ENCODE measurements at places on chromosomes 5 and 9.

DNA sequence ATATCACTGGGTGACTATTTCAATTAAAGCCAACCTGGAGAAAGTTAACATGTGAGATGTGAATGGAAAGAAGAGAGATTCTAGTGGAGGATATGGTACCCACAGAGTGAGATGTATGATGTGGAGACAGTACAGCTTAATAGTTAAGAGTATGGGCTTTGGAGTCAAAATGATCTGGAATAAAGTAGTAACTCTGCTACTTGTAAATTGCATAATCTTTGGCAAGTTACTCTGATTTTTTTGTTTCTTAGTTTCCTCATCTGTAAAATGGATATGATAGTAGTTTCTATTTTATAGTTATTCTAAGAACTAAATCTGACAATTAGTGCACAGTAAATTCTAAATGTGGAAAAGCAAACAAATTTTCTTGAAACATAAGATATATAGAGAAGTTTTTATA, 79.2 kb downstream of the ISOC1 start:
- DNase-seq: no peak

DNA sequence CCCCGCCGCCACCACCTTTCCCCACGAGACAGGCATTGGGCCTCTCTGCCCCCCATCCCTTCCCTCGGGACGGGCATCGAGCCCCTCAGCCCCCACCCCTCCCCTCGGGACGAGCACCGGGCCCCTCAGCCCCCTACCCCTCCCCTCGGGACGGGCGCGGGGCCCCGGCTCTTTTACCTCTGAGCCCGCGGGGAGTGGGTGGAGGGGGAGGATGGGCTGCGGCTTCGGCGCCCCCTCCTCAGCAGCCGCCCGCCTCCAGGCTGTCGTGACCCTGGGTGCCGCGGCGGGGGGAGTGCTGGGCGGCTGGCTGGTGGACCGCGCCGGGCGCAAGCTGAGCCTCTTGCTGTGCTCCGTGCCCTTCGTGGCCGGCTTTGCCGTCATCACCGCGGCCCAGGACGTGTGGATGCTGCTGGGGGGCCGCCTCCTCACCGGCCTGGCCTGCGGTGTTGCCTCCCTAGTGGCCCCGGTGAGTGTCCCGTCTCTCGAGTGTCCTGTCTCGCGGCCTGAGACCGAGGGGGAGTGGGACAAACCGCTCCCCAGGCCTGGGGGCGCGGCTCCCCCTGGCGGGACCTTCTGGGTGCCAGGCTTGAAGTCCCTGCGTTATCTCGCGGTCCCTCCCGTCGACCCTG, 791 bp downstream of the SLC2A8 start:
- DNase-seq: no peak

- no peak for DNase-seq
Observed at GRCh38 chr5:101955891-101956290, 340.2 kb downstream of the SLCO4C1 start.

DNA sequence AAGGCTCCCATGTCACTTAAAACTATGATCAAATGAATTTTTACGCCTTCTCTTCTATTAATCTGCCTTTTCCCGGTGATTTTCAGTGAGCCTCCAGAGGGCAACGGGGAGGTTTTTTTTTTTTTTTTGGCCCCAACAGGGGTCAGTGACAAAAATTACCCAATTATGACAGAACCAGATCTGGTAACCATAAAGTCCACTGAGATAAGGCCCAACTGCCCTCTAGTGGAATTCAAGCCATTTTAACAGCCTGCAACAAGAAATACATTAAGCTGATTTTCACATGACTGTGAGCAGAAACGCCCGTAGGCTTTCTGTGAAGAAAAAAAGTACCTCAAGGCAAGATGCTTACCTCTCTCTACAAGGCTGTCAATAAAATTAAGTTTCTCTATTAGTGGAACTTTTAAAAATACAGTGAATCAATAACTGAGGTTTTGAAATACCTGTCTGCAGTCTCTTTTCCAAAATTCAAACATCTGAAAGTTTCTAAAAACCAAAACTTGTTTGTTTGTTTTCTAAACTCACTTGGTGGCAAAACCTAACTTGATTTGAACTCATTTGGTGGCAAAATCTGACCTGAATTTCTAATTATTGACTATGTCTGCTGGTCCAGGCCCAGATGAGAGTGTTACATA, 49.7 kb upstream of the FST start:
- DNase-seq: no peak

GRCh38 chr5:97004423-97005060, 68.7 kb downstream of the LNPEP start:
- DNase-seq: peak; percentile 28

- no peak for DNase-seq
Observed at GRCh38 chr9:101462558-101462957, 27.0 kb upstream of the ALDOB start.

DNA sequence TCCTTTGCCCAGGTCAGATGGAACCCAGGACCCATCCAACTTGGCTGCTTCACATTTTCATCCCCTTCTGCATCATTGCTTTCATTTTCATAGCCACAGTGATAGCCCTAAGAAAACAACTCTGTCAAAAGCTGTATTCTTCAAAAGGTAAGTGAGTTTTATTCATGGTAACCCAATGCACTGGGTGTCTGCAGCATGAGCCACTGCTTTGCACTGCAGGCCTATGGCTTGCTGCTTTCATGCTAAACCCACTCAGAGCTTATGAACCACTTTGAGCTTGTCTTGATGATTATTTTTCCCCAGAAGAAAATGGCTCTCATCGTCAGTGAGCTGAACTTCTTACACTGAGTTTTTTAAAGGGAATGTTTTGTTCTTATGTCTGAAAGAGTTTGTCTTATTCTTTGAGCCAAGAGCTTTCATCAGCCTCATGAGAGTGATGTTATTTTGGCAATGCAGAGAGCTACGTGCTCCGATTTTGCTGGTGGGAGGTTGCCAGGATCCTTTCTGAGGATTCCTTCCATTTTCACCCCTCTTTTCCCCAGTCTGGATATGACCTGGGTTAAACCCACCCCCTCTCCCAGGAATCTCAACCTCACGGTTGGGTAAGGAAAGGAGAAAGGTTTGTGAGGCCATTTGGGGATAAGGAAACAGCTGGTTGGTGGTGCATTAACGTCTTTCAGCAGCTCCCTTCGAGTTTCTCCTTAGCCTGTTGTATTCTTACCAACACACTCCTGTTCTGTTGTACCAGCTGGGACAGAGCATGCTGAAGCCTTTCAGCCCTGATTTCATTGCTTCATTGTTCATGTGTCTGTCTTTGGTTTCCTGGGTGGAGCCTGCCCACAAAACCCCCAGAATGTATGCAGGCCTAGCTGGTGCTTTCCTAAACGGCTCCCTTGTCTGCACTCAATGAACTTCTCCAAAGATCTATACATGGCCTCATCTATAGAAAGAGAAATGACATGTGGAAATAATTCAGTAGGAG, 47.6 kb downstream of the PDCD1LG2 start:
- peak; percentile 26 for DNase-seq

DNA sequence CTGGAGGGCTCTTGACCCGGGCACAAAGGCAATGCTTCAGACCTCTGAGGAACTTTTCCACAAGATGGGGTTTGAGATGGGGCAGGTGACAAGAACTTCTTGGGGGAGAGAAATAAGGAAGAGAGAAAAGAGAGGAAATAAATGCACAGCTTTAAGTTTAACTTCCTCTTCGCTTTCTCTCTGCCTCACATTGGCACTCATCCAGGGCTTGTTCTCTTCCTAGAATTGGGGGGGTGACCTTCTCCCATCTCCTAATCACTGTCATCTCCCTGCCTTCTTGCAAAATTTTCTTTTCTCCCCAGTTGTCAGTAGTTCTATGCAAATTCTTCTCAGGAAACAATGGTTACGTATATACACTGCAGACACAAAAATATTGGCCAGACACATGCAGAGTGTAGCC, 19.1 kb upstream of the ADCY2 start:
- DNase-seq: no peak

GRCh38 chr5:88695232-88695631, 187.8 kb downstream of the MEF2C start:
- DNase-seq: no peak

GRCh38 chr5:177357459-177358351, at the start of gene RGS14:
TSS of gene RGS14 (plus strand) at chr5:177357924. CDS start at chr5:177358025, 101 bp downstream.
- DNase-seq: peak; percentile 64

GRCh38 chr5:23027331-23027730, 174.2 kb upstream of the CDH12 start:
- DNase-seq: no peak

DNA sequence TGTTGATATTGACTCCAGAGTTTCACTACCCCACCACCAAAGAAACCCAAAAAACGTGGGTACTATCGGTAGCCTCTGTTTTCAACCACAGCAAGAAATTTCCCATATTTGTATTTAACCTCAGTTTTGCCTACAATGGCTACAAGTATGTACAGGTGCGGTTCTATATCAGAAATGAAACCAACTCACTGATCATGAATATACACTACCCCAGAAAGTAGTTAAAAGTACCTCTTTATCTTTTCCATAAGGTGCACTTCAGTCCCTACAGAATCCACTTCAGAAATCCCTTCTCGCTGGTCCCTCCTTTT, 140.6 kb upstream of the SLC12A2 start:
- DNase-seq: no peak

DNA sequence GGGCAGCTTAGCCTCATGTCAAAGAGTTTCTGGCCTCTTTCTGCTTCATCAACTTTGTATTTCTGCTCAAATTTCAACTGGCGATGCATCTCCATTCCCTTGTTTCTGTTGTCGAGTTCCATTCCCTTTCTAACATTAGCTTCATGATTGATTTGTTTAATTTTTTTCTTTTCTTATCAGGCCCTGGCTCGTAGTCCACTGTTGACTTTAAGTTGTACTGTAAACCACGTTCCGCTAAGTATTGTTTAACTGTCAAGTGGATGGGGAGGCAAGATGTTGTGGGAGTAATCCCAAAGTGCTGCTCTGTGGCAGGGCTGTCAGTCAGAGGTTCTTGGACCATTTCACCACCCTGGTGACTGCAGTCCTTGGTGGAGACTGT, 309.1 kb downstream of the PSAT1 start:
- DNase-seq: no peak

DNA sequence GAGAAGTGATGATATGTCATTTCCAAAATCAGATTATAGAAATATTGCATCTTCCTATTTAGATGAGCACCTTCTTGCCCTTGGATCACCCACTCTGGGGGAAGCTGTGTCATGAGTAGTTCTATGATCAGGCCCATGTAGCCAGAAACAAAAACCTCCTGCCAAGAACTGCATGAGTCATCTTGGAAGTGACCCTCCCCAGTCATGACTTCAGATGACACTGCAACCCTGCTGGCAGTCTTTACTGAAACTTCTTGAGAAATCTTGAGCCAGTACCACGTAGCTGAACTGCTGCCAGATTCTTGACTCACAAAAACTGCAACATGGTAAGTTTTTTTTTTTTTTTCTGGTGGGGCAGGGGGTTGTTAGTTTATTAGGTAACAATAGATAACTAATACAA, 439.6 kb upstream of the PTGER4 start:
- DNase-seq: peak; percentile 72

DNA sequence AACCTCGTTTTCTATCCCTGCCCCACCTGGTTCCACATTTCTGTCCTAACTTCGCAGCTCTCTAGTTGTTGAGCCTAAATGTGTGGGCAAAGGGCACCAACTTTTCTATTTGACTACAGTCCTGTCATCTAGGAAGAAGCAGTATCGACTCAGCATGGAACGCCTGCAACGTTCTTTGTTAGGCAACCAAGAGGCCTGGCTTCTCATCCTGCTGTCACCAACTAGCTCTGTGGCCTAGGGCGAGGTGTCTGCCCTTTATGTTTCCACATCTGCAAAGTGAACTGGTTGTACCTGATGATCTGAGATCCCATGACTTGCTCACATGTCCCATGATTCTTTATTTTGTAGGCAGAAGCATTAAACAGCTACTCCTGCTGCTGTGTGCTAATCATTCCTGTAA, 248.9 kb downstream of the ADAMTSL1 start:
- no peak for DNase-seq

DNA sequence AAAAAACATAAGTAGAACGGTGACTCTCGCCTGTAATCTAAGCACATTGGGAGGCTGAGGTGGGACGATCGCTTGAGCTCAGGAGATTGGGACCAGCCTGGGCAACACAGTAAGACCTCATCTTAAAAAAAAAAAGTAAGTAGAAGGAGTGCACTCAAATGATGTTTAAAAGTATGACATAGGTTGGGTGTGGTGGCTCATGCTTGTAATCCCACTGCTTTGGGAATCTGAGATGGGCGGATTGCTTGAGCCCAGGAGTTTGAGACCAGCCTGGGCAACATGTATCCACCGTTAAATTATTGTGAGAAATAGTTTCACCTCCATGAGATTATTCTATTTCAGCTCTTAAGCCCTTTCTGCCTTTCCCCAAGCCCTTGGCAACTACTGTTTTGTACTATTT, 11.2 kb downstream of the DENND4C start:
- no peak for DNase-seq

DNA sequence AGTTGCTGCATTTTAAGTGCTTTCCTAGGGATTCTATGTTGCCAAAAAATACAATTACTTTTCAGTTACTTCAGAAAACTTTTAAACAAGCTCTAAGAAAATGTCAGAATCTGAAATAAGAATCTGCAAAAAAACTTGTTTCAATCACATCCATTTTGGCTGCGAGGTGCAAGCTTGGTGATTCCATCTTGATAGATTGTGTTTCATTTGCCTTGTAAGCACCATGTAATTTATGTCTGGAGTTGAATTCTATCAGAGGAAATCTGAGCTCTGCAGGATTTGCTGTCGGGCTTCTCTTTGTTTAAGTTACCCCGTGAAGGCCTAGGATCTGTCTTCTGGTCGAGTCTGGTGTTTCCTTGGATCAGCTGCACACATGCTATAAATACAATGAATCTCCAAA, 40.4 kb upstream of the MAN2A1 start:
- DNase-seq: no peak

- no peak for DNase-seq
Observed at GRCh38 chr5:163832155-163832554, 326.7 kb downstream of the MAT2B start.
